ENCODE measurements at places on chromosomes 1 and 21. TPM values are rescaled to one million over a fixed set of nuclear protein-coding genes. Genes with fewer than 3 reads are reported as not detected.

GRCh38 chr1:200238311-200238710, 171.5 kb downstream of the ZNF281 start:
- H3K4me1 ChIP-seq = no peaks in the 10 kb centered on the region
- DNase-seq = no peak
- no peak overlapping the region for H3K27ac ChIP-seq
- no peaks in the 10 kb centered on the region for H3K36me3 ChIP-seq
- H3K27me3 ChIP-seq = no peaks in the 10 kb centered on the region
- no peak overlapping the region for H3K4me3 ChIP-seq

GRCh38 chr1:151516031-151516511, 4.9 kb downstream of the CGN start:
- peaks cover 27% of the 10 kb centered on the region for H3K36me3 ChIP-seq
- peak overlapping the region; percentile 31 for H3K27ac ChIP-seq
- peaks cover 15% of the 10 kb centered on the region for H3K4me1 ChIP-seq
- DNase-seq = peak; percentile 67

DNA sequence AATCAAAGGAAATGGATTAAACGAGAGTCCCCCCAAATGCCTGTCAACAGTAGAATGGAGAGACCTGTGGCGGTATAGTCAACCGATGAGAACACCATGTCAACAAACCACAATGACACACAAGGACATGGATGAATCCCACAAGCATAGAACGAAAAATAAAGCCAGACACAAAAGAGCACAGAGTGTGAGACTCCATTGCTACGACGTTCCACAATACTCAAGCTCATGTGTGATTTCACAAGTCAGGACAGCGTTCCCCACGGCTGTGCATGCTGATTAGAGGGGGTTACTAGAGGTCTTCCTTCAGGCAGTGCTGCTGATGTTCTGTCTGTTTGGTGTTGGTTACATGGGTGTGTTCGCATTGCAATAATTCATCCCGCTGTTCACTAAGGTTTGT, 5.8 kb upstream of the PLA2G2D start:
- no peak overlapping the region for H3K4me3 ChIP-seq
- H3K27me3 ChIP-seq = no peaks in the 10 kb centered on the region
- H3K4me1 ChIP-seq = no peaks in the 10 kb centered on the region
- no peak overlapping the region for H3K27ac ChIP-seq

GRCh38 chr1:246602194-246602593, 35.9 kb downstream of the CNST start:
- no peak for DNase-seq
- H3K36me3 ChIP-seq = peaks cover 8% of the 10 kb centered on the region
- H3K27ac ChIP-seq = no peak overlapping the region
- no peaks in the 10 kb centered on the region for H3K27me3 ChIP-seq

GRCh38 chr1:2415801-2416208, 3.4 kb upstream of the PEX10 start:
- H3K4me3 ChIP-seq = no peak overlapping the region
- no peaks in the 10 kb centered on the region for H3K36me3 ChIP-seq
- H3K4me1 ChIP-seq = no peaks in the 10 kb centered on the region
- H3K27me3 ChIP-seq = no peaks in the 10 kb centered on the region
- no peak for DNase-seq
- no peak overlapping the region for H3K27ac ChIP-seq

- no peak overlapping the region for H3K4me3 ChIP-seq
- no peaks in the 10 kb centered on the region for H3K27me3 ChIP-seq
- no peaks in the 10 kb centered on the region for H3K36me3 ChIP-seq
- H3K4me1 ChIP-seq = peaks cover 1% of the 10 kb centered on the region
These were observed 10.7 kb downstream of the FMOD start for GRCh38 chr1:203340112-203340790.

GPX7 gene
- total RNA-seq = 12.1 TPM
